CD4-positive, alpha-beta T cell (primary cell): ENCODE measurements at places on chromosomes 11 and 22. TPM values are rescaled to one million over a fixed set of nuclear protein-coding genes. Genes with fewer than 3 reads are reported as not detected.
A peak's percentile ranks its signal among the peaks of the same experiment; 100 is the strongest.

CEP164 gene
- total RNA-seq = 33.0 TPM

- no peak for DNase-seq
- no peak overlapping the region for H3K27ac ChIP-seq
- no peak overlapping the region for H3K4me3 ChIP-seq
- H3K36me3 ChIP-seq = no peaks in the 10 kb centered on the region
Measured at GRCh38 chr11:35090125-35090524, 48.8 kb upstream of the CD44 start.

UCP2 gene
- total RNA-seq = 467 TPM

MMP13 gene
- total RNA-seq = not detected

DNA sequence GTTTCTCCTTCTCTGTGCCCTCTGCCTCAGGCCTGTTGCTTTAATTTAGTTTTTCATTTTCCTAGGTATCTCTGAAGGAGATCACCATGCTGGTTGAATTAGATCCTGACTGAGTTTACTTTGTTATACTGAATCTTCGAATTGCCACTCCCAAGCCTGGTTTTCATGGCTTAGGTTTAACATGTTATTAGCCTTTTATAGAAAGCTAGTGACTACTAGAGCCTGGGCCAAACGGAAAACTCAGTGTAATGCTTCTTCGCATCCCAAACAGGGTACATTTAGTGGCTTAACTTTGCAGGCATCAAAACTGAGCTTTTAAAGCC, 3.6 kb downstream of the CRKL start:
- no peak overlapping the region for H3K27ac ChIP-seq
- peak overlapping the region; percentile 99 for H3K4me3 ChIP-seq
- H3K36me3 ChIP-seq = peaks cover 5% of the 10 kb centered on the region
- DNase-seq = no peak

- peak overlapping the region; percentile 88 for H3K4me3 ChIP-seq
- no peak overlapping the region for H3K27ac ChIP-seq
- H3K27me3 ChIP-seq = no peaks in the 10 kb centered on the region
- DNase-seq = no peak
Measured at GRCh38 chr22:31083923-31084810, 3.0 kb downstream of the SMTN start.

SORL1 gene
- 235 TPM for total RNA-seq

GRCh38 chr11:48043111-48043990, 63.0 kb downstream of the PTPRJ start:
- H3K27me3 ChIP-seq = no peaks in the 10 kb centered on the region
- H3K4me1 ChIP-seq = peaks cover 29% of the 10 kb centered on the region
- H3K36me3 ChIP-seq = peaks cover 12% of the 10 kb centered on the region
- DNase-seq = no peak
